Cardiac muscle cell (in vitro differentiated cells and primary cell): ENCODE measurements at places on chromosomes 2 and 18. TPM values are rescaled to one million over a fixed set of nuclear protein-coding genes. Genes with fewer than 3 reads are reported as not detected.
A peak's percentile ranks its signal among the peaks of the same experiment; 100 is the strongest.

DNA sequence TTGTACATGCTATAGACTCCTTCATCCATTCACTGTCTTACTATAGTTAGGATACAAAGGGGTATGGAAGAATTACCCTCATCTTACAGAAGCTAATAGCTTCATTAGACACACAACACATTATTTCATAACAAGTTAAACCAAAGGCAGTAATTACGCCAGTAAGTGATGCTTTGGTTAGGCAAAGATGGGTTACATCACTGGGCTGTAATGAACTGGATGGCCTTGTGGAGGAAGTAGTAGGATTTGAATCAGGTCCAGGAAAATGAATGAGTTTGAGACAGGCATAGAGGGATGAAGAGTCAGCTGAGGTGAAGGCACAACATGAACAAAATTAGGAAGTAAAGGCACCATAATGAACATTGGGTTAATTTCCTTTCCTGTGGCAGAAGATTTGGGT, 80.1 kb downstream of the SOCS6 start:
- H3K36me3 ChIP-seq = no peaks in the 10 kb centered on the region
- H3K4me1 ChIP-seq = no peaks in the 10 kb centered on the region
- DNase-seq = peak; percentile 57
- H3K27ac ChIP-seq = no peak overlapping the region
- H3K4me3 ChIP-seq = no peak overlapping the region

DNA sequence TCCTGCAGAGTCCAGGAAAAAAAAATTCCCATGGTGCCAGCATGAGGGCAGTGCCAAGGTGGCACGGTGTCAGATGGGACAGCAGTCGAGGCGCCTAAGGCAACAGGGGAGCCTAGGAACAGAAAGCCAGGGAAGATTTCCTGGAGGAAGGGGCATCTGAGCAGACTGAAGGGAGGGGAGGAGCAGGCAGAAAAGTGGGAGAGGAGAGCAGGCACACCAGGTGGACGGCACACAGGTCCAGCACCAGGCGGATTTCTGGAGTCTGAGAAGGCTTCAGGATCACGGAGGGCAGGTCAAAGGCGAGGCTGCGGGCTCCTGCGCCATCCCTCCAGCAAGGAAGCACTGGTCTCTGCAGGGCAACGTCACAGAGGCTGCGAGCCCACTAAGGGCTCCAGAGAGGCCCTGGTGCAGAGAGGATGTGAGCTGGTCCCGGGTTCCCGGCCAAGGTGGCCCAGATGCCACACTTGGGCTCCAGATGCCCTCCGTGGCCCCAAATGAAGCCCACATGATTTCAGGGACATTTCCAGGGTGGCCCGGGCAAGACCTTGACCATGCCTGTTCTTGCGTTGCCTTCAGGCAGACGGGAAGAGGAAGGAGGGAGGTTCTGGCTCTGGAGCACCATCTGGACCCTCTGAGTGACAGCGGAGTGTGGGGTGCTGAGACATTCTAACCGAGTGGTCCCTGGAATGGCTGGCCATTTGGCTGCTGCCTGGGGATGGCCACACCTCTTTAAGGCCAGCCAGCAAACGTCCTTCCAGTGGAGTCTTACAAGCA, 4.1 kb downstream of the HS6ST1 start:
- no peaks in the 10 kb centered on the region for H3K36me3 ChIP-seq
- no peak overlapping the region for H3K4me3 ChIP-seq
- DNase-seq = no peak
- peaks cover 14% of the 10 kb centered on the region for H3K27me3 ChIP-seq
- H3K4me1 ChIP-seq = peaks cover 2% of the 10 kb centered on the region

GRCh38 chr2:25700221-25700660, 26.9 kb upstream of the DTNB start:
- no peaks in the 10 kb centered on the region for H3K4me1 ChIP-seq
- peak; percentile 34 for DNase-seq
- no peaks in the 10 kb centered on the region for H3K27me3 ChIP-seq

GRCh38 chr2:236309669-236310029, 45.4 kb upstream of the ASB18 start:
- H3K27ac ChIP-seq = no peak overlapping the region
- H3K4me1 ChIP-seq = no peaks in the 10 kb centered on the region
- H3K27me3 ChIP-seq = no peaks in the 10 kb centered on the region

- no peak overlapping the region for H3K4me3 ChIP-seq
- no peak for DNase-seq
- no peaks in the 10 kb centered on the region for H3K36me3 ChIP-seq
- H3K4me1 ChIP-seq = peaks cover 8% of the 10 kb centered on the region
- no peak overlapping the region for H3K27ac ChIP-seq
These were observed 67.1 kb downstream of the HAUS1 start for GRCh38 chr18:46171331-46171730.

DNA sequence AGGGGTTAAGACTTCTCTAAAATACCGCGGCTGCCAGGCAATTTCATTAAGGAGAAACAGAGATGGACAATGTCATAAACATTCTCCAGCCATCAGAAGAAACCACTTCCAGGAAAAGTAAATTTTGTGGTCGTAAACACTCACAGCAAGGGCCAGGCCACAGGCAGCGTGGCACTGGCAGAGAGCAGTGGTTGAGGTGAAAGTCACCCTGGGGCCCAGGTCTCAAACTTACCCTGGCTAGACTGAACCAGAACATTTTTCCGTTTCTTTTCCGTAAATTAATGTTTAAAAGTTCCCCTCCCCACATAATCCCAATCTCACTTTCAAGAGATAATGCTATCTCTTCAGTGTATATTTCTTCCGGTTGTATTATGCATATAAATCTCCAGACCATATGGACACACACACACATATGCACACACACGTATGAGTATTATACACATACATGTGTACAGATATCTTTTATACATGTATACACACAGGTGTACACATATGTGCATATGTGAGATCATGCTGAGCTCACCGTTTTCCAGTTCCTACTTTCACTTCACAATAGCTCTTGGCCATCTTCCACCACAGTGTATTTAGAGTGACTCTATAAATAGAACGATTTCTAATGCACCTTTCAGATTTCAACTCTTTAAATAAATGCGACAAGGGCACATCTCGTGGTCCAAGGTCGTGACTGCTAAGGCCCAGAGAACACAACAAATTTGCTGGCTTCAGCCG, 90.1 kb downstream of the MALT1 start:
- H3K27me3 ChIP-seq = no peaks in the 10 kb centered on the region
- H3K36me3 ChIP-seq = no peaks in the 10 kb centered on the region
- DNase-seq = peak; percentile 52

DNA sequence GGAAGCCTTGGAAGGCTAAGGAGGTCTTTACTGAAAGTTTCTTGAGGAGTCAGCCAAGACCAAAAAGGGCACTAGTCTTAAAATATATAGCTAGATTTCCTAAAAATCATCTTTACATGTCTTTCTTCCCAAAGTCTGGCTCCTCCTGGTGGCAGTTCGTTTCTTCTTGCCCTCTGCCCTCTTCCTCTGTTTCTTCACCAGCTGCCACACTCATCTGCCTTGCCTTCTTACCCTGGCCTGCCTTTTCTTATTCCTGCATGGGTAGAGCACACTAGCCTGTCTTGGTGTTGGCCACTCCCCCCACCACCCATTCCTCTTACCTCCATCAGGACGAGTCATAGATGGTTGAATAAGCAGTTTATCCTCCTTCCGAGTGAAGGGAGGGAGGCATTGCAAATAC, 129.8 kb downstream of the RAPGEF4 start:
- H3K4me1 ChIP-seq = peaks cover 15% of the 10 kb centered on the region
- no peaks in the 10 kb centered on the region for H3K36me3 ChIP-seq
- no peak for DNase-seq
- no peaks in the 10 kb centered on the region for H3K27me3 ChIP-seq
- H3K27ac ChIP-seq = no peak overlapping the region

- peak overlapping the region; percentile 22 for H3K4me3 ChIP-seq
- peaks cover 6% of the 10 kb centered on the region for H3K27me3 ChIP-seq
- H3K27ac ChIP-seq = no peak overlapping the region
These were observed 62.7 kb upstream of the CTDP1 start for GRCh38 chr18:79616651-79617510.

DNA sequence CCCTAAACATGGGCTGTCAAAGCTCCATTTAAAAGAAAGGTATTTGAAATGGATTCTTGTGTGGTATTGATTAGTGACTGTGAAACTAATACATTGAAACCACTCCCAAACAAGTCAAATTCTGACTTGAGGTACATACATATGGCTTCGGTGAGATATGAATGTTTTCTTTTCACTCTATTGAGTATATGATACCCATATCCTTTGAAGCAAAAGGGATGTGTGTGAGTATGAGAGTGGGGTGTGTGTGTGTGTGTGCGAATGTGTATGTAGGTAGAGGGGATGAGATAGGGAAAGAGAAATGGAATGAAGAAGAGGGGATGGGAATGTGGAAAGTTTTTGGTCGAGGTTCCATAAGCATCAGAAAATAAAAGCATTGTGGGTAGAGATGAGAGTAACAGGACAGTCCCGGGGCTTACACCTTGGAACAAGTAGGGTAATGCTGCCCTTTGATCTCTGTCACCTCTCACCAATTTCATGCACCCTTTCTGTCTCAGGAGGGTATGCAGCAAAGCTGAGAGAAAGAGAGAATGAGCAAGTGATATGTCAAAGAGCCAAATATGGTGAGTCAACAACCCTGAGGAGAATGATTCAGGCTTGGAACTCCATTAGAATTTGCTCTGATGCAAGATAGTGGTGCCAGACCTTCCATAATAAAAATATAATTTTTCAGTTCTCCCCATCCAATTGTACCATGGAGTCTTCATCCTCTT, 64.0 kb upstream of the ZEB2 start:
- H3K4me3 ChIP-seq = no peak overlapping the region
- H3K36me3 ChIP-seq = no peaks in the 10 kb centered on the region
- H3K27ac ChIP-seq = no peak overlapping the region
- no peaks in the 10 kb centered on the region for H3K27me3 ChIP-seq
- DNase-seq = no peak

- no peak overlapping the region for H3K27ac ChIP-seq
- no peaks in the 10 kb centered on the region for H3K4me1 ChIP-seq
- DNase-seq = peak; percentile 39
- H3K4me3 ChIP-seq = no peak overlapping the region
- H3K36me3 ChIP-seq = no peaks in the 10 kb centered on the region
These were observed 48.7 kb downstream of the TTC39C start for GRCh38 chr18:24063121-24063731.

DNA sequence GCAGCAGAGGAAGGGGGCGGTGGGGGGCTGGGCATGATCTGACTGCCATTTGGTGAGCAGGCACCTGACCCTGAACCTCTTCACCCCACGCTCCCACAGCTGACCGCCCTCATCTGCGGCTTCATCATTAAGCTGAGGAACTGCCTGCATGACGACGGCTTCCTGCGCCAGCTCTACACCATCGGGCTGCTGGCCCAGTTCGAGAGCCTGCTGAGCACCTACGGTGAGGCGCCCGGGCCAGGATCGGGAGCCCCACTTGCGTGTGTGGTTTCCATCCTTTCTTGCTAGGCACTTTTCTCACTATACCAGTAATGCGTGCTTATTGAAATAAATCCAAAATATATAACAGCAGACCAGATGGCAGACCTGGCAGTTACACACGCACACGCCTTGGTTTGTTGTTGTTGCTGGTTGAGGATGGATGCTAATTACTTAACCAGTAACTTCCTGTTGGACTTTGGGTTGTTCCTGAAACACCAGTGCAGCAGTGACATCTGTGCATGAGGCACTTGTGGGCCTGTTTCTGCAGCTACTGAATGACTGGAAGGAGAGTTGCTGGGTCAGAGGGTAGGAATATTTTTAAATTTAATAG, 43.7 kb downstream of the COA5 start:
- no peak overlapping the region for H3K27ac ChIP-seq
- no peaks in the 10 kb centered on the region for H3K27me3 ChIP-seq
- no peaks in the 10 kb centered on the region for H3K36me3 ChIP-seq
- no peak overlapping the region for H3K4me3 ChIP-seq
- peaks cover 5% of the 10 kb centered on the region for H3K4me1 ChIP-seq

DNA sequence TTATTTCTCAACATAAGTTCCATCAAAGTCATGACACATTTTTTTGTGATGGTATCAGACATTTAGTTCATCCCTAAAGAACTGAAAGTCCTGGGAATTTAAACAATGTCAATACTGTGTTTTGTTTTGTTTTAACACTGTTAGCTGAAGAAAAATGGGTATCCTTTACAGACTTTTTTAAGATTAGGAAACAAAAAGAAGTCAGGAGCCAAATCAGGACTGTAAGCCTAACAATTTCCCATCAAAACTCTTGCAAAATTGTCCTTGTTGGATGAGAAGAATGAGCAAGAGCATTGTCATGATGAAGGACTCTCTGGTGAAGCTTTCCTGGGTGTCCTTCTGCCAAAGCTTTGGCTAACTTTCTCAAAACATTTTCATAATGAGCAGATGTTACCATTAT, 69.4 kb downstream of the SRD5A2 start:
- no peak for DNase-seq
- H3K36me3 ChIP-seq = no peaks in the 10 kb centered on the region

DNA sequence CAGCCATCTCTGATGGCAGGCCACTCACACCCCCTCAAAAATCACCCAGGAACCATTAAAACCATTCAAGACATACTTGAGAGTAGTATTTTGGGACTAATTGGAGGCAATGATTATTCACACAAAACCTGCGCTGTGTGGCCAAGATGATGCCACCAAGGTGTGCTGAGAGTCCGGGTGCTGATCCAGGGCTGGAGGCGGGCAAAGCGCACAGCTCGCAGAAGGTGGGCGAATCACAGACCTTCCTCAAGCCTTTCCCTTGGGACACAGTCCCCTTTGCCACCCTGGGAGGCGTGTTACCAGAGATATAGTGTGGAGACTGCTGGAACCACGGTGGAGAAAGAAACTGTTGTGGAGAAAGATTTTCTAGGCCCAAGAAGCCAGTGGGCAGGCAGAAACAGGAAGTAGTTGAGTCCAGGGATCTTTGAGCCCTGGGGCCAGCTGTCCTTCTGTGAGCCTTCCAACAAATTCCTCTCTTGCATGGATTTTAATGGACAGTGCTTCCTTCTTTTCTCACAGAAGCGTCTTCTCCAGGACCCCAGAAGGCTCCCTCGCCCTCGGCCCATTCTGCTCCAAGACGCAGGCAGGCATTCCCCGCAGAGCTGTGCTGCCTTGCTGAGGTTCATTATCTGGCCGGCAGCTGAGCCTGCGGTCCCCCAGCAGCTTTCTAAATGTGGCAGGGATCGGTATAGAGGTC, 8.0 kb downstream of the COPS9 start:
- H3K36me3 ChIP-seq = peaks cover 23% of the 10 kb centered on the region
- H3K27ac ChIP-seq = no peak overlapping the region
- no peaks in the 10 kb centered on the region for H3K27me3 ChIP-seq

The KCNE4 gene
- 0.71 TPM in 1 of 2 replicates, not detected in the other for polyA plus RNA-seq

The DPP4 gene
- 0.09 TPM in 1 of 2 replicates, not detected in the other for polyA plus RNA-seq

The RAB17 gene
- polyA plus RNA-seq = 1.4 and 3.1 TPM in 2 replicates

The IER3IP1 gene
- 32.1 and 34.3 TPM in 2 replicates for polyA plus RNA-seq

The EMILIN1 gene
- polyA plus RNA-seq = 12.2 and 15.6 TPM in 2 replicates

The GAL3ST2 gene
- polyA plus RNA-seq = not detected in 2 replicates

The PLCL1 gene
- polyA plus RNA-seq = 3.8 and 7.8 TPM in 2 replicates
